ENCODE measurements at places on chromosomes 5 and 9.

DNA sequence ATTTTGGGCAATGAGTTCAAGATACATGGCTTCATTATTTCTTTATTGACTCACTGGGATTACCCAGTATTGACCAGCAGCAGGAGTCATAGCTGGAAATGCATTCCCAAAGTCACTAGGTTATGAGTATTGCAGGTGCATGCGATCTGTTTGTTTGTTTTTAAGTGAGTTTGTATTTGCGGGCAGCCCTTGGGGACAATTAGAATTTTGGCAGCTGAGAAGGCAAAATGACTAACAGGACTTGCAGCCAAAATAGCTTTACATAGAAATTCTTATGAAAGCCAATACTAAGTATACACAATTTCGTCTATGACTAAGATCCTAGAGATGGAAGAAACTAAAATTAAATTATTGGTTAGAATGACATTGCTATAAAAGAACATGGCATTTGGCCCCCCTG is 18.1 kb upstream of the RGMB start:
- DNase-seq = no peak

- no peak for DNase-seq
Observed at GRCh38 chr5:138538943-138539627, 4.0 kb downstream of the ETF1 start.

DNA sequence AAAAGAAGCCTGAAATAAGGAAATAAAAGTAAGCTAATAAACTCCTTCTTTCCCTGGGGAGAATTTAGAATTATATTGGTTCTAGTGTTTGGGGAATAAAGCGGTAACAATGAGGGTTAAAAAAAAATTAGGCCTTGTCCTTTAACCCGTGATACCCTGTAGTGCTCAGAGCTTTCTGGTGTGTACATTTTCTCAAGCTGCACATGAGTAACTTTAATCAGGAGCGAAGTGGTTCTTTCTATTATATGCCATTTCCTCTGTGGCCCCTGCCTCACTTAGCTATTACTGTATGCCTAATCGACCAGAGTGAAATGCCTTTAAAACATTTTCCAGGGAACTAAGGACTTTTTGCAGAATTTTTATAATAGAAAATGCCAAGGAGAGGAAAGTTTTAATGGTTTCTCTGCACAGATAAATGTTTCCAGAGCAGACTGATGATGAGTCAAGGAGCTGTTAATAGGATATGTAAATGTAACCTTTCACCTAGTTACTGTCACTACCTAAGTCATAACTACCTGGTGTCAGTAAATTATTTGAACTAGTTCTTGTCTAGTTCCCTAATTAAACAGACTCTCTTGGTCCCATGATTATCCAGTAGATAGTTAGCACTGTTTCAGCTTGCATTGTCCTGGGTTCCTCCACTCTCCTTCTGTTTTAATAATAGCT is 7.6 kb downstream of the PAM start:
- no peak for DNase-seq

DNA sequence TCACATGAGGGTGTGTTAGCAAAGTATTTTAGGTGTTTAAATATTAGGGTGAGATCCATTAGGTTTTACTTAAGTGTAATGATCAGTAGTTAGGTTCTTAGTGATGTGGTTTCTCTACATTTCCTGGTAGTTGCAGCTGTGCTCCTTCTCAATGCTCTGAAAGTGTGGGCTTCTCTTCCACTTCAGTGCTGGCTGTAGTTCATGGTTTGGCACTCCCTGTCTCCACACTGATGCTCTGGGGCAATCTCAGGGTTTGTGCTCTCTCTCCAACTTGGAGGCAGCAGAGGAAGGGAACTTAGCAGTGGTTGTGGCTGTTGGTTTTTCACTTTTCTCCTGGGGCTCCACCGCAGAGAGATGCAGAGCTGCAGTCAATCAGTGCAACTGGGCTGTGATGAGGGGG is 507.5 kb downstream of the TMEM232 start:
- DNase-seq = no peak

GRCh38 chr9:18743971-18744370 is 270.0 kb downstream of the ADAMTSL1 start:
- no peak for DNase-seq

DNA sequence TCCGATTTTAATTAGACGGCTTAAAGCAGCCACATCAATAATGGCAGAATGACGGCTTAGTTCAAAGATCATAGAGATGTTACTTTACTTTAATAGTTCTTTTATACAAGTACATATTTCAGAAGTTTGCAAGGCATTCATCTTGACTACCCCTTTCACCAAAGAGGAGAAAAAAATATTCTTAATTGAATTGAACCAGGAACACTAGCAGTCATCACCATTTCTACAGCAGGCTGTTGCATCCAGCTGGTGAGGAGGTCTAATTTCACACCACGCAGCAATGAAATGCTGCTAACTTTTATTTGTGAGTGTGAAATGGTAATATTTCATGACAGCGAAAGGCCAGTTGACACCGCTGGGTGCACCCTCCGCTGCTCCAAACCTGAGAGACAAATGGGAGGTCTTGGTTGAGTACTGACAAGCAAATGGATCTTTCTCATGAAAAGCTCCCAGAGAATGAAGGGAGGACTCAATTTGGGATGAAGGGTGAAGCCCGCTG is 322.2 kb downstream of the GLIS3 start:
- no peak for DNase-seq

DNA sequence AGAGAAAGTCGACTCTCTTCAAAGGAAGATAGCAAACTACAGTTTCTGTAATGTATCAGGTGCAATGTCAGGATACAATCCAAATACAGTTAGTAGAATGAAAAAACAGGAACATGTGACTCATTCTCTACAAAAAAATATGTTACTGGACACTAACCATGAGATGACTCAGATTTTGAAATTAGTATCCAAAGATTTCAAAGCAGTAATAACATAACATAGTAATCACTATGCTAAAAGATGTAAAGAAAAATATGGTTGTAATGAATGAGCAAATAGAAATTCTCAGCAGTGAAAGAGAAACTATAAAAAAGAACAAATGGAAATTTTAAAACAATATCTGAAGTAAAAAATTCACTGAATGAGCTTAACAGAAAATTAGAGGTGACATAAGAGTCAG is 42.3 kb downstream of the SHOC1 start:
- DNase-seq = no peak

DNA sequence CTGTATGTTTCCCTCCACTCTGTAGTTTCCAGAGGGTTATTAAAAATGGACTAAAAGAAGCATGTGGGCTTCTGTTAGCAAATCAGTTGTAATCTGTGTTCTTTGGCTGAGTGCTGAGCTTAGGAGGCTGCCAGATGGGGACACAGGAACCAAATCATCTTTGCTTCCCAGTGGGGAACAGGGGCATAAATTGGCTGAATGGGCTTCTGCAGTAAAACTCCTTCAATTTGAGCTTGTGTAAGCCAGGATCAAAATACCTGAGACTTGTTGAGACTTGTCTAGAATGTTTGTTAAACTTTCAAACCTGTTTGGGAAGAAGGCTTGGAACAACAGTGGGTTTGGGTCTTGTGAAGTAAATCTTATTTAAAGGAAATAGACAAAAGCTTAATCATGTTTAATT is 32.2 kb upstream of the TNFAIP8 start:
- DNase-seq = peak; percentile 77

DNA sequence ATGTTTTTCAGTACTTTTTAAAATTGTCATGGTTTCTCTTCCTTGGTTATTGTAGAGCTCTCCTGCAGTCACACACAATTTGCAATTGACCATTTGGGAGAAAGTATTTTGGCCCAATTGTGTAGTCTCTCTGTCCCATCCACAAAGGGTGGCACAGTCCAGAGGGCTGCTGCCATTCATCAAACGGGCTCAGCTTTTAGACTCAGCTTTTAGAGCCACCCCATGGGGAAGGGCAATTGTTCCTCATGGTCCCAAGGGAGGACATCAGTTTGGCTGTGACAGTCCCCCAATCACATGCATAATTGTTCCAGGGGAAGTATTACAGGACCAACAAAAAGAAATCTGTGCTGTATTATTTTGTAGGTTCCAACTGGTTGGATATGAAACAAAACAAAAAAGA is 207.6 kb downstream of the ZNF462 start:
- peak; percentile 7 for DNase-seq

- no peak for DNase-seq
Observed at GRCh38 chr5:140262839-140263238, 40.1 kb downstream of the PFDN1 start.

- DNase-seq = no peak
Observed at GRCh38 chr5:131679911-131680310, 44.9 kb upstream of the RAPGEF6 start.

GRCh38 chr9:78783743-78784142 is 486.8 kb downstream of the PSAT1 start:
- no peak for DNase-seq

- DNase-seq = no peak
Observed at GRCh38 chr5:139652788-139653241, 4.7 kb downstream of the CXXC5 start.

- no peak for DNase-seq
Observed at GRCh38 chr5:180109920-180110319, 38.4 kb upstream of the RNF130 start.

DNA sequence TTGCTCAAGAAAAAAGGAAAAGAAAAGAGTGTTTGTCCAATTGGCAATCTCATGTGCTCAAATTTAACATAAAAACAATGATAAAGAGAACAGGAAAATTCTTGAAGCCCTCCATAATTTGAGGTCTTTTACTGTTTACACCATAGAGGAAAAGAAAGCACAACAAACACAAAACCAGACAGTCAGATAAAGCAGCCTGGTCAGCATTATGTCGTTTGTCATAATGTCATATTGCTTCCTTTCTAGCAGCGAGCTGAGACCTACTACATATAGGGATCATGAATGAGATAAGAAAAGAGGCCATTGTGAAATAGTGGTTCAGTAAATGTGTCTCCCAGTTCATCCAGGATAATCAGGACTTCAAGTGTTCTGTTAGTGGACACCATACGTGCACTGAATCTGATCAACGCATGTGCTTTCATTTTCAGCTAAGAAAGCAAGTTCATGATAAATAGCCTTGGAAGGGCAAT is 64.7 kb upstream of the SELENOP start:
- DNase-seq = no peak

DNA sequence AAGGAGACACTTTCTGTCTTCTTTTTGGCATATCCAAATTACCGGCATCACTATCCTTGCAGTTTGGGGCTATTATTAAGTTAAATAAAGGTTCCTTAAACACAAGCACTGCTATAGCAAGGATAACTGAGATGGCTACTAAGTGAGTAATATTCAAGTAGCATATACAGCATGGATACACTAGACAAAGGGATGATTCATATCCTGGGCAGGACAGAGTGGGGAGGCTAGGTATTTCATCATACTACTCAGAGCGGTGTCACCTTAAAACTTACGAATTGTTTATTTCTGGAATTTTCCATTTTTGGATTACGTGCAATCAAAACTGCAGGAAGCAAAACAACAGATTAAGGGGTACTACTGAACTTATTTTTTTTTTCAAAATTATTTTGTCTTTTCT is 54.1 kb downstream of the FER start:
- DNase-seq = no peak

DNA sequence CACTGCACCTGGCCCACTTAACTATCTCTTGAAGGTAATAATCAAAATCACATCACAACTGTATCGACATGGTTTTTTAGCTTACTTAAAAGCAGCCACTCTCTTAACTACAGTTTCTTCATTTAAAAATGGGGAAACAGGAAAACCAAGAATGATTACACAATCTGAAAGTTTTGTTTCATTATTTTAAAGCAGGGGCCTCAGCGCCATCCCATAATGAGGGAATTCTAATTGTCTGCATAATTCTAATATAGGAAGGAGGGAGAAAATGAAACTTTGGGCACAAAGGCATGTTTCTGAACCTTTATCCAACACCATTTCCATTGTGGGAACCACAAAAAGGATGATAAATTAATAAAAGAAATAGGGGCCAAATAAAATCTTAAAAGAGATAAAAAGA is 7.6 kb downstream of the HACD4 start:
- DNase-seq = no peak

GRCh38 chr9:37920471-37921167 is 16.7 kb upstream of the SLC25A51 start:
- no peak for DNase-seq

- DNase-seq = no peak
Observed at GRCh38 chr5:164651546-164652275, 1146.3 kb downstream of the MAT2B start.

DNA sequence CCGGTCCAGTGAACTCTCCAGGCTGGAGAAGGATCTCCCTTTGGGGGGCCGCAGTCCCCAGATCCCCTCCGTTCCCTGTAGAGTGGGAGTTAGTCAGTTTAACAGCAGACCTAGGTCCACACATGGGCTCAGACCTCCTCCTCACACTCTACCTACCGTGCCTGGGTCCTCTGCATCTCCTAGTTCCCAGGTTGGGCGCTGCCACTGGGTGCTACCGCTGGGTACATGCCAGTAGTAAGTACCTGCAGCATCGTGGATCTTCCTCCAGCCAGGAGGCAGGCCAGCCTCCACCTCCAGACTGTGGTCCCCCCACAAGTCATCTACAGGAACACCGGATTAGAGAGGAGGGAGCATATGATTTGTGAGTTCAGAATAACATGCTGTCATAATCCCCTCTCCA is 802 bp downstream of the APBB3 start:
- peak; percentile 9 for DNase-seq

DNA sequence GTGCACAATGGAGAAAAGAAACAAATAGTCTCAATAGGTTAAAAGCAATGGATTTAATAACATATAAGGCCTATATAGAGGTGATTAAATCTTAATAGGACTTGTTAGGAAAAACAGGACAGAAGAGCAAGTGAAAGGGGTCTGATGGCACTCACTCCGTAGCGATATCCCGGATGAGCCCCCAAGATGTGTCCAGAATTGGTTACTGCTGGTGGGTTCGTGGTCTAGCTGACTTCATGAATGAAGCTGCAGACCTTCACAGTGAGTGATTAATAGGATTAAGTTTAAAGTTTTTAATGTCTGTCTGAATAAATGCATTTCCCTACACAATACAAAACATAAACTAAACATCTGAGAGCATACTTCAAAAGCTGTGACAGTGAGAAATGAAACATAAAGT is 110.4 kb upstream of the FAM174A start:
- DNase-seq = no peak

Data from NCI-H2081 (cell line).